ENCODE measurements at places on chromosomes 12 and 14.

DNA sequence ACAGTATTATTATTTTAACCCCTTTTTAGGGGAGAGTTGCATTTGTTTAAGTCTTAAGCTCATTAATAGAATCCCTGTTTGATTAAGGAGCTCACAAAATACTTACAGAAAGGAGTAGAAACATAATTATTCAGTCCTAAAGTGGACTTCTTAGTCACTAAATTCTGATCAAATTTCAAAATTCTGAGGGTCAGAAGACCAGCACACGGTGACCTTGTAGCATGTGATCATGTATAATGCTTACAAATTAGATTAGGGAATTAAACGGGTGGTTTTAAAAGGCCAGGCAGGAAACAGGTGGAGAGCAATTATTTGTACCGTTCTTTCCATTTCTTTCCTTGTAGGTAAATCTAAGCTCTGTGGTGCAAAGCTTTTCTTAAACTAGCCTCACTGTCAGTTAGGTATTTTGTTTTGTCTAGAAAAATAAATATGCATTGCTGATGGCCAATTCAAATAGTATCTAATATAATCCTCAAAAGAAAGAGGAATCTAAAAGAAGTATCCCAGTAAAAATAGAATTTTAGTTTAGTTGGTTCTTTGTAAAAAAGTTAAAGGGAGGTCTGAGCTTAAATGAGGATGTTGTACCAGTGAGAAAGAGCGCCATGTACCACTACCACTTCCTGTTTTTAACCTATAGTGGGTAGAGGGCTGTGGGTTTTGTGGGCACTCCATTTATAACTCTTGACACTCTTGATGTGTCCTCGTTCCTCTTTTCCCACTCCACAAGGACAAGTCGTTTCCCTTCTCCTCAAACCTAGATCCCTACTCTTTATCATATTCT is 51.1 kb downstream of the SLC38A1 start:
- DNase-seq, result no peak

DNA sequence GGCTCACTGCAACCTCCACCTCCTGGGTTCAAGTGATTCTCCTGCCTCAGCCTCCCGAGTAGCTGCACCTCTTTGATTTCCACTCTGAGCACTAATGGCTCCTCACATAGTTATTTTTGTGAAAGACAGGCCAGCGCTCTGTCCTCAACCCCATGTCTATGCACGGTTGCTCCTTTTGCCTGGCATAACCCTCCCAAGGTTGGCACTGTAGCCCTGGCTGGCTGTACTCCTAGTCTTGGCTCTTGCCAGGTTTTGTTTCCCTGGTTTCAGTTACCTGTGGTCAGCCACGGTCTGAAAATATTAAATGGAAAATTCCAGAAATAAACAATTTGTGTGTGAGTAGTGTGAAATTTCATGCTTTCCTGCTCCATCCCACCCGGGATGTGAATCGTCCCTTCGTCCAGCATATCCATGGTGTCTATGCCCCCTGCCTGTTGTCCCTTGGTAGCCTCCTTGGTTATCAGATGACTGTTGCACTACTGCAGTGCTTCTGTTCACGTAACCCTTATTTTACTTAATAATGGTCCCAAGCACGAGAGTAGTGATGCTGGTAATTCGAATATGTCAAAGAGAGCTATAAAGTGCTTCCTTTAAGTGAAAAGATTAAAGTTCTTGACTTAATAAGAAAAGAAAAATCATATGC is 12.3 kb upstream of the DCD start:
- no peak for DNase-seq

GRCh38 chr14:79101388-79101787 is 931.2 kb downstream of the NRXN3 start:
- DNase-seq, result no peak

GRCh38 chr12:38154096-38155019 is 162.2 kb upstream of the ALG10B start:
- DNase-seq, result no peak

- no peak for DNase-seq
Measured at GRCh38 chr12:52120951-52121823, 41.7 kb downstream of the SMIM41 start.

DNA sequence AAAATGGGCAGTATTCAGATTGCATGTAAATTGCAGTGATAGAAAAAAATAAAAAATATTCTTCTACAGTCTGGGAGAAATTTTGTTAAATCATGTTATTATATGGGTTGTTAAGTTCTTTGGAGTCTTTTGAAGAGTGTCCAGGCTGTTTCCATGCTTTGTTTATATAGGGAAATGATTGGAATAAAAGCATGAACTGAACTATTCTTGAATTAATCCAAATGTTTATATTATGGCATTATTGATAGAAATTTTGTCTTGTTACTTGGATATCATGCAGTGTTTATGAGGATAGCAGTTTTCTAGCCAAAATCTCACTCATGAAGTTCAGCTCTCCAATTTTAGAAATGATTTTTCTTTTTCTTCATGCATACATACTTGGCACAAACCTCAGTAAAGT is 108.2 kb upstream of the NAV3 start:
- DNase-seq, result no peak

All from activated effector memory CD4-positive, alpha-beta T cell treated with Interleukin-2 at 50 U/mL for 16 hours (primary cell).